Stimulated activated CD4-positive, alpha-beta T cell treated with anti-CD3 and anti-CD28 coated beads, Interleukin-1b, Interleukin-23, amount 100 ng/mL, for 1 hour (primary cell): ENCODE measurements at places on chromosomes 11 and 22.

DNA sequence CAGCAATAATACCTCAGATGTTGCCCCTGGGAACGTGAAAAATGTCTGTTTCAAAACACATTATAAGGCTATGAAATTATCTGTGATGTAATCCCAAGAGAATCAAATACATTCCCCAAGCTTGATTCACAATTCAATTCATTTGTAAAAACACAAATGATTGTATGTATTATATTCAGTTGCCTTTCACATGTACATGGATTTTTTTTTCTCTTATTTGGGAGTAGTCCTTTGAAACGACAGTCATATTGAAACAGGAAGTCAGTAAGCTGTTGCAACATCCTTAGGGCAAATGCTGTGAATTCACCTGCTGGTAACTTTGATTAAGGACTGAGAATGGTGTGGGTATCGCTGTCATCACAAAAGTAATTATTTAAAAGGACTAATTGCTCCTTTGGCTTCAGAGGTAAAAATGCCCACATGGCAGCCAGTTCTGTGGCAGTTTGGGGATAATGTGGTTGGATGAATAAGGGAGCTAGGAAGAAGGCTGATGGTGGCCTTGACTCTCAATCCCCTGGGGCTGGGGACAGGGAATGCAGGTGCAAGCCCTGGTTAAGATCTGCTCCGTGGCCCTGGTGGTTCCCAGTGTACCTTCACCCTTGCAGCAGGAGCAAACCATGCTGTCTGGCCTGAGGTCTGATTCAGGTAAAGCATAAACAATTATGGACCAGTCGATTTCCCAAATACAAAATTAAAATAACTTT is 13.2 kb downstream of the EHF start:
- DNase-seq: no peak

DNA sequence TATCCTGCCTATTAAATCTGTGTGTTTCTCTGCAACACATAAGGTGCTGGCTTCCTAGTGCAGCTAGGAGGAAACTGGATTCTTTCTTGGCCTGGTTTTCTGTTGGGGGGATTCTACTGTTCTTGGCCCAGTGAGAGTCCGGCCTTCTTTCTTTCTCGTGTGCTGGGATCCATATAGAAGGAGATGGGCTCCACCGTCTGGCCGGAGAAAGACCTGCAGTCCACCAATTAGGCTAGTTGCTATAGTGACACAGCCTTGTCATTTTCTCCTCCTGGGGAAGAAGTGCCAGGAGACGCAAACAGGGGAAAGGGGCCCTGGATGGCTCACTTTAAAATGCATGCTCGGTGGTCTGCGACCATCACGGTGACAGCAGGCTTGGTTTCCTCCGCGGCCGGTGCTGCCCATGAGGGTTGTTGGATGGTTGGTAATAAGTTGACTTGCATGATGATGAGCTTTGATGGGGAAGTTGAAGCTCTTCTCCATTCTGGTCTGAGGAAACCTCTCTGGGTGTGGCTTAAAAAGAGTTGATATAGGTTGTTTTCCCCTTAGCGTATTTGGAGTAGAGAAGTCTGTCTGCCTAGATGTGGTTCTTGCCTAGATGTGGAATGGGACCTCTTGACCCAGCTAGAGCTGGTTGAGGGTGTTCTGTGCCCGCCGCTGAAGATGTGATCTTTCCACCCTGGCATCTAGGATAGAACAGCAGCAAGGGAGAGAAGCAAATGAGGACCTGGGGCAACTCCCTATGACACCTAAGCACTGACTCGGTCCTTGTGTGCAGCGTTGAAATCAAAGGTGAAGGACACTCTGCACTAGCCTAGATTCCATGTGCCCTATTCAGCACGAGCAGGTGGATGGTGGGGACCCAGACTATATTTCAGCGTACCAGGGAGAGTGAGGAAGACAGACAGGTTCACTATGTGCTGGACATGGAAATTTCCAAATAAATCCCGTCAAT is 1335.0 kb downstream of the BRD1 start:
- DNase-seq: no peak

- no peak for DNase-seq
Measured at GRCh38 chr11:123472236-123472935, 42.3 kb downstream of the GRAMD1B start.

- no peak for DNase-seq
Measured at GRCh38 chr11:127470306-127470884, 469.8 kb upstream of the KIRREL3 start.

DNA sequence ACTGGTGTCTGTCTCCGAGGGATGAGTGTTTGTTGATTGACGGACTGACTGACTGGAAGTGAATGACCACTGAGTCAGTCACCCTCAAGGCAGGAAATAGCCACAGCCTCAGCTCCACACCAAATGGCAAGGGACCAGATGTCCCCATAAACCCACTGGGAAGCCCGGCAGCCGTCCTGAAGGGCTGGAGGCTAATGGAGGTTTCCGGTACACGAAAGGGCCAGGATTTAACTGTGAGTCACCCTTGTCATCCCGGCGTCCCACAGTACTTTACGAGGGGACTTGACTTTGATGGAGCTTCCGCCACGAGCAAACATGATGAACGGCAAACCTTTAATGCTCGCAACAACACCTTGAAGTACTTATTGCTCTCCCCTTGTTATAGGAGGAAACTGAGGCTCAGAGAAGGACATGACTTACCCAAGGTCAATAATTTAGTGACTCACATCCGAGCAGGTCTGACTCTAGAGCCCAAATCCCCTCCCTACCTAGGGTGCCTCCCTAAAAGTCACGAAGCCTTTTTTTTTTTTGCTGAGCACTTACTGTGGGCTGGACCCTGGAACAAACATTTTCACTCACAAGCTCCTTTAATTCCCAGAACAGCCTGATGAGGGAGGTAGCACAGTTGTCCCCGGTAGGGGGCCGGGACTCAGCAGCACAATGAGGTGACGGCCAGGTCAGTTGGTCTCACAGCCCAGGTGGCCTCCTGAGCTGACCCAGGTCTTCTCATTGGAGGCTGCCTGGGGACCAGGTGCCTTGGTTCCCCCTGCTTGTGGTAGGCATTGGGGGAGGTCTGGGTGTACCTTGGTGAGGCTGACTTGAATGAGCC is 25.2 kb upstream of the GCAT start:
- no peak for DNase-seq

DNA sequence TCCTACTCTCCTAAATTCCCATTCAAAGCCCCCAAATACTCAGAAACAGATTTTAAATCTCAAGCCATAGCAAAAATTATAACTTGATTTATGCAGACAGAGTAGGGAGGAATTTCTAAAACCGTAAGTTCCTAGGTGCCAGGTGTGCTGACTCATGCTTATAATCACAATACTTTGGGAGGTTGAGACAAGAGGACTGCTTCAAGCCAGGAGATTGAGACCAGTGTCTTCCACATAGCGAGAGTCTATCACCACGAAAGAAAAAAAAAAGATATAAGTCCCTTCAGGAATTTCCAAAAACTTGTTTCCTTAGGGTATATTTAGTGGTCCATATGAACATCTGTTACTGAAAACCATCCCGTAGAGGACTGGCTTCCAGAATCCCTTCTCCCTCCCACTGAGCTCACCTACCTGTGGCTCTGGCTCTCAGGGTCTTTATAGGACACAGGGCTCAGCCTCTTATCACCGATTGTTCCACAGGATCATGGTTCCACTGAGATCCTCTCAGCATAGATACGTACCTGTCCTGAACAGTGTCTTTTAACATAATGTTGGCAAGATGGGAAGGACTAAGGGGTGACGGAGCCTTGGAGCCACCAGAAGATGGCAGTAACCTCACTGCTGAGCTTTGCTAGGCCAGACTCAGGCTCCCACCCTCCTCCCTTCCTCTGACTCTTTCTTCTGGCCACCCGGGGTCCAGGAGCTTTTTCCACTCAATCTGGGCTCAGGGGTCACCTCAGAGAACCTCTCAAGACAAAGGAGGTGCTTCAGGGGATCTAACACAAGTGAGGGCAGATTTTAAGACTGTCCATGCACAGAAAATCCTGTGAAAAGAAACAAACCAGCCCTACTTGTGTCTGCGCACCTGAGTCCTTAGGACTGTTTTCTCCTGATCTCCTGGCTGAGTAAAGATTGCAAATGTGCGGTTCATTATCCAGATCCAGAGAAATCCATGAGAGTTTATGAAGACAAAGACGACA is 117.5 kb upstream of the TOP3B start:
- no peak for DNase-seq

DNA sequence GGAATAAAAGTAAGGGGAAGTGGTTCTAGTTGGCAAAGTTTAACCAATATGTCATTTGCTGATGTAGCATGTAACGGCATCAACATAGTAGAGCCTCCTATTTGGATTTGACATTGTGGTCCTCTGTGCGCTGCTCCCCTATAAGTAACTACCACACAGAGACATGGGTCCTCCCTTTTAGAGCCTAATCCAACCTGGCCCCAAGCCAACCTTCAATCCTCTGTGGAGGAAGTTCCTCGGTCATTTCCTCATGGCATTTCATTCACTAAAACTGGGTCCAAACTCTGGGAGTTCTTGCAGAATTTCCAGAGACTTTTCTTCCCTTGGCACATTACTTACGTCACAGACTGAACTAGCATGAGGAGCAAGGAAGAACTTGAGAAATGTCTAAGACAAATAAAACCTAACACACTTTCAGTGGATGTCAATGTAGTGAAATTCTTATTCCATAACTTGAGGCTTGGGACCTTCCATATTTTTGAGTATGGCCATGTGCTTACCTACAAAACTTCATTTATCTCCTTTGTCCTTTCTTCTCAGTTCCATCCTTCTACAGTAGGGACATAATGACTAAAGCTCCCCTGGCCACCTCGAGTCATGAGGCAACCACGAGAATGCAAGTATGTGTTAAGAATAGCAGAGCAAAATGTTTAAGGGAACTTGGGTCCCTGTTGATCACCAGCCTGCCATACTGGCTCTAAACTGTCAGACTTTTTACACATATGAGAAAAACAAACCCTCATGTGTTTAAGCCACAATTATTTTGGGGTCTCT is 34.7 kb downstream of the MMP20 start:
- no peak for DNase-seq

GRCh38 chr22:36636916-36637315 is 66.6 kb downstream of the CACNG2 start:
- no peak for DNase-seq

- DNase-seq: no peak
Measured at GRCh38 chr11:17985517-17985916, 27.3 kb downstream of the SERGEF start.

- DNase-seq: no peak
Measured at GRCh38 chr11:27291954-27292636, 70.9 kb downstream of the CCDC34 start.

- no peak for DNase-seq
Measured at GRCh38 chr22:42222140-42222539, 48.3 kb downstream of the TCF20 start.
